ENCODE measurements at places on chromosomes 12 and 14.

GRCh38 chr12:79156846-79157463 is 292.4 kb downstream of the SYT1 start:
- DNase-seq: no peak

- DNase-seq: no peak
These were observed 1.5 kb downstream of the FKBP4 start for GRCh38 chr12:2796187-2796666.

DNA sequence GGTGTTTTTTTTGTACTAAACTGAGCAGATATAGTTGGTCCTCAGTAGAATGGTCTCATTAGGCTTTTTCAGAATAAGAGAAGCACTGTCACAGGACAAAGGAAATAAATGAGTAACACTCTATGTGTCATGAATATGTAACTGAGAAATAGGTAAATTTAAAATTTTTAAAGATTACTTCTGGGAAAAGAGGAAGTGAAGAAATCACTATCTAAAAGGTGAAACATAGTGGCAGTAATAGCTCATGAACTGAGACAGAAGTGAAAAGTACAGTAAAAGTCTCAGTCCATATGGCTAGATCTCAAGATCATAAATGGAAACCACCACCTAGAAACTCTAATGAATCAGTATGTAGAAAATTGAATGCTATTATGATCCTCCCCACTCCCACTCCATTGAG is 89.3 kb upstream of the TTC7B start:
- DNase-seq: no peak

DNA sequence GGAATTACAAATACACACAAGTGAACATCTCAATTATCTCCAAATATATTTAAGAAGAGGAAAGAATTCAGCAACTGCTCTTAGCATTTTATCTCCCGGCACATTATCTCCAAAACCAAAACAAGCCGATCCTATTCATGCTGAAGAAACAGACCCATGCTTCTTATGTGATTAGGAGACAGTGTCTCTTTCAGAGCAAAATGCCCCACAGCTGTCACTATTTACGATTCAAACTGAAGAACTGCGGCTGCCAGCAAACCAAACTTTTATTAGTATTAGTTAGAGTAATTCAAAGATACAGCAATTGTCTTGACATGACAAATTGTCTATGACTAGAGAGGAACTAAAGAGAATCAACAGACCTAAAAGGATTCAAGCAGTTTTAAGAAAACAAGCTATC is 79.4 kb downstream of the SETD3 start:
- DNase-seq: no peak

DNA sequence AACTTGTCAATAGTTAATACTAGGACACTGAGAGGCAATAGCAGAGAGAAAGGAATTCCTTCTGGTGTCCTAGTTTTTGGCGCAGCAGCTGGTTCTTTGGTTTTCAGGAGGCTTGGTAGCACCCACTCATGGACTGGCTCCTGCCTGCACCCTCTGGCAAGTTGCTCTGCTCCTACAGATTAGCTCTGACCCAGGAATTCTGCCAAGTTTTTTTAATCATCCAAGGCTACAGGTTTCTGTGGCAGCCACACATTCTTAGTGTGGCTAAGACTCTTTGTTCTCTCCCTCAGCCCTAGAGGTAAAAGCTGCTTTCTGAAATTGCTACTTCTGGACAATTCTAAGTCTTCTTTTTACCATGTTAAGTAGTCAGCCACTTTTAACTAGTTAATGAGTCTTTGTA is 72.0 kb upstream of the FKBP4 start:
- DNase-seq: no peak

GRCh38 chr14:71996610-71997009 is 64.4 kb downstream of the RGS6 start:
- DNase-seq: no peak
